ENCODE measurements at places on chromosomes 4 and X.

- no peak for DNase-seq
Measured at GRCh38 chr4:130424211-130424610, 1328.3 kb downstream of the C4orf33 start.

DNA sequence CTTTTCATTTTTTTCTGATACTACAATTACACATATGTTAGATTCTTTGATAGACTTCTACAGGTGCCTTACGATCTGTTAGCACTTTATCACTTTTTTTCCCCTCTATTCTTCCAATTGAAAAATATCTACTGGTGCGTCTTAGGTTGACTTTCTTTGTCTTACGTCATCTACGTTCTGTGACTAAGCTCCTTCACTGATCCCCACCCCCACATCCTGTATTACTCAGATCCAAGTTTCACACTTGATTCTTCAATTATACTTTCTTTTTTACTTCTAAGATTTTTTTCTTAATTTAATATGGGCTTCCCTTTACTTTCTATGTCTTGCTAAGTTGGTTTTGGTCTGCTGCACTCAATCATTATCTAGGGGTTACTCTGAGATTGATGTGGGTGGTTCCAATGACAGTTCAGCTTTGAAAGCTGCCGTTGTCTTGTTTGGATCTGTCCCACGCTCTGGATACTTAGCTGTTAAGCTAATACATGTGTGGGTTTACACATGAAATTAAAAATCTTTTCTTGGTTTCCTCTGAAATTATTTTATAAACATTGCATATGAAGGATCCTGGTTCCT lies 1321.1 kb downstream of the RAPGEF2 start:
- DNase-seq: no peak

GRCh38 chr4:185717377-185717741 lies 94.6 kb downstream of the SORBS2 start:
- DNase-seq: no peak

- DNase-seq: no peak
Measured at GRCh38 chr4:182537031-182537795, 294.0 kb downstream of the TENM3 start.

GRCh38 chrX:68461093-68461492 lies 27.8 kb upstream of the OPHN1 start:
- DNase-seq: no peak

DNA sequence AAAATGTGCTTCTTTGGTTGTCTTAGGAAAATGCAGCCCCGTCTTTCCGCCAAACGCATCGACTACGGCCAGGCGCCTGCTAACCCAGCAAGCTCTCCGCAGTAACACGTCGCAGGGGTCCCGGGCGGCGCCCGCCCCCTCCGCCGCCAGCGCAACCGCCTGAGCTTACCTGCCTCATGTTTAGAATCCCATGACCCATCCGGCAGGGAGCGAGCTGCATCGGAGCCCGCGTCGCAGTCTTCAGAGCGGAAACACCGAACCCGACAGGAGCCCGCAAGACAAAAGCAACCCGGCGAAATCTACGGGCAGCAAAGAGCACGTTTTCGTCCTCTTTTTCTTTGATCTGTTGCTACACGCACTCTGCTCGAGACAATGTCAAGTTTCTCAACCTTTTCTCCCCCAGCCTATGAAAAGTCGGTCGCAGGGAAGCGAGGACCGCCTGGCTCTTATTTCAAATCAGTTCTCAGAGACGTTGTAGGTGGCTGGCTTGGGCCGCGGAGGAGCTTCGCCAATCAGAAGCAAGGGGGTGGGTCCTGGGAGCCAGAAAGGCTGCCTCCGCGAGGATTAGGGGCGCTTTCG lies at the start of gene MID1:
Gene MID1 (minus strand): TSS at position 465 of the 579 bp plus-strand sequence. CDS start 53,038 bp downstream, outside the sequence.
- no peak for DNase-seq

- no peak for DNase-seq
Measured at GRCh38 chrX:100829730-100830129, 9.5 kb downstream of the CSTF2 start.
